AG09309 (cell line): ENCODE measurements at places on chromosomes 7 and 10.
A peak's percentile ranks its signal among the peaks of the same experiment; 100 is the strongest.

DNA sequence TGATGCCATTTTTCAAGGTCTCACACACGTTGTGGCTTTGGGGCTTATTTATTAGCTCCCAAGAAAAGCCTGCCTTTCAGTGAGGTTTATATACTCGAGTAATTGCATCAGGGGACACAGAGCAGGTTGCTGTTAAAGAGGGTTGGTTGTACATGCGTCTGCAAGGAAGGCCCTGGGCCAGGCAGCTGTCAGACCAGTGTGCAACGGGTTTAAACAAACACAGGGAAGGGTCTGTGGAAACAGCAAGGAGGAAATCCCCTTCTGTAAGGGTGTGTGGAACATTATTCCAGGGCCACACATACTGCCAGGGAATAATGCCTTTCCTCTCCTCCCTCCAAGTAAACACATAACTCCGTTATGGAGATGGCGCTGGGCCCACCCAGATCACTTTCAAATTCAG is 1.7 kb upstream of the CHST15 start:
- no peak for DNase-seq

- DNase-seq, result peak; percentile 73
These were observed 92.4 kb downstream of the GLI3 start for GRCh38 chr7:42144604-42145003.

DNA sequence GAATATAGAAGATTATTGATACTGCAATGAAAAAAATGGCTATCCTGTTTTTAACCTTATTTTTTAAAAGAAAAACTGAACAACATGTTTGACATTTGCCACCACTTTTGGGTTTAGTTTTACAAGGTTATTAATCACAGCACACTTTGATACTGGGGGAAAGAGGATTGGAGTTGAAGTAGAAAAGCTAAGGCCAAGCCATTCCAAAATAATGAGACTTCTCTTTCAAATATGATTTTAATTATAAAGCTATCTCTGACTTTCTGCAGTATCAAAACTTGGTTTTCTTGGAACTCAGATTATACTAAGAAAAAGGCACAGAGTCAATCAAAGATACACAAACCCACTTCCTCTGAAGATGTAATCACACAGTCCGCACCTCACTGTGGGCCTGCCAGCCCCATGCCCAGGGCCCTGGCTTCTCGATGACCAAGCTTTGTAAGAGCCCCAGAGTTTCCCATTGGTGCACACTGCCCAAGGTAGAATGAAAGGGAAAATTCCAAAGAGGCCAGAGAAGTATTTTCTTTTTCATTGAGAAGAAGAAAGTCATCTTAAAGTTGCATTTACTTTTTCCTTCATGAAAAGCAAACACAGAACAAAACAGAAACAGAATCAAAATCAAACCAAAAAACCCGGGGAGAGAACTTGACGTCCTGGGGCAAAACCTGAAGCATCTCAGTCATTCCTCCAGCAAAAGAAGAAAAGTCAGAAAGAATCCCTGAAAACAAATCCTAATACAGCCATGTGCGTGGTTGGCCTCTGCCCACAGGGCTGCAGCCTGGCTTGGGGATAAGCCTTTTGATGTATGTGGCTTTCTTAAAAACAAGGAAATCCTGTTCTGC is 187.7 kb upstream of the KLF6 start:
- no peak for DNase-seq

DNA sequence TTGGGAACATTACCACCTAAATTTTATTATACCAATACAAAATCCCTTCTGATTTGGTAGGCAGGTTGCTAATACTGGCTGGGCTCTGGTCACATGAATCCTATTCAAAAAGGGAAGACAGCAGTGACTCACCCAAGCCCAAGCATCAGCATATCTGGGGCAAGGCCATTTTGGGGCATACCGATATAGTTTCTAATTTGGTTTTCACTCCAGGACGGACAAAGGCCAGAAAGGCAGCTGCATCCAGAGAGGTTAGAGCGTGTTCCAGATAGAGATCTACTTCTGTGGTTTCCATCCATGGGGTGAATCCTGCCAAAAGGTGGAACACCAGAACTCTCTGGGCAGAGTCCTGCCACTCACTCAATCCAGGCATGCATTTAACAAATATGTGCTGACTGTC is 335.8 kb downstream of the ELMO1 start:
- no peak for DNase-seq

- no peak for DNase-seq
These were observed 173.2 kb downstream of the BUB3 start for GRCh38 chr10:123327450-123327849.

GRCh38 chr7:139118805-139119485 is 9.4 kb upstream of the ZC3HAV1 start:
- no peak for DNase-seq

DNA sequence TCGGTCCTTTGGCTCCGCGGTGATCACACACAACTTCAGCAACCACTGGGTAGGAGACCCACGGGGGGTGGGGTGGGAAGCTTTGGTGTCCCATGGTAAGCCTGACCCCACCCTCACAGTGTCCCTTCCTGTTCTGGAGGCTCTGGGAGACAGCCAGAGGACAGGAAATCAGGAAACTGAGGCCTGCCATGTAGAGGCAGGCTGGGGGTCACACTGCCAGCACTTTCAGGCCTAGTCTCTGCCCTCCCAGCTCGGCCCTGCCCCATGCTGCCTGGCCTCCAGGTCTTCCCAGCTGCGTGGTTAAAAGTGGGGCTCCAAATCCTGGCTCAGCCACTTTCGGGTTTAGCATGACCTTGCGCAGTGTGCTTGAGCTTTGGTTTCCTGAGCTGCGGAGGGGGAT is 10.9 kb downstream of the AQP1 start:
- no peak for DNase-seq

- DNase-seq, result no peak
These were observed 15.0 kb downstream of the DAGLB start for GRCh38 chr7:6432781-6433180.

DNA sequence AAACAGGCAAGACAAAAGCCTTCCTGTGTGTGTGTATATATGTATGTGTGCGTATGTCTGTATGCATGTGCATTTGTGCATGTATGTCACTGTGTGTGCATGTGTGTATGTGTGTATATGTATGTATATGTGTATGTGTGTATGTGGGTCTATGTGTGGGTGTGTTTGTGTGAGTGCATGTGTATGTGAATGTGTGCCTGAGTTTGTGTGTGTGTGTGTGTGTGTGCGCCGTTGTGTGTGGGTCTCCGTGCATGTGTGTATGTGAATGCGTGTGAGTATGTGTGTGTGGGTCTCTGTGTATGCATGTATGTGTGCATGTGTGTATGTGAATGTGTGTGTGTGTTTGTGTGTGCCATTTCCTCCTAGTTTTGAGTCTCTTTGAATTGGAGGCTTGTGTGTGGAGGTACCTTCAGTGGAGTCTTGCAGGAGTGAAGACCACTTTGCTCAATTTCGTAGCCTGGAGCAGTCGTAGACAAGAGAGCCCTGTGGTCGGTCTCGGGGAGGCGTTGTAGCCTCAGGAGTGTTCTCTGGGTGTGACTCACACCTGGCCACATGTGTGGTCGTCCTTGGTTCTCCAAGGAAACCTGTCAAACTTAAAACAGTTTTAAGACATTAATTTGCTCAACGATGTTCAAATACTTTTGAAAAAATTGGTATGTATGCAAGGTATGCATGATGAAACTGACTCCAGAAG is 28.1 kb downstream of the INPP5A start:
- DNase-seq, result no peak

DNA sequence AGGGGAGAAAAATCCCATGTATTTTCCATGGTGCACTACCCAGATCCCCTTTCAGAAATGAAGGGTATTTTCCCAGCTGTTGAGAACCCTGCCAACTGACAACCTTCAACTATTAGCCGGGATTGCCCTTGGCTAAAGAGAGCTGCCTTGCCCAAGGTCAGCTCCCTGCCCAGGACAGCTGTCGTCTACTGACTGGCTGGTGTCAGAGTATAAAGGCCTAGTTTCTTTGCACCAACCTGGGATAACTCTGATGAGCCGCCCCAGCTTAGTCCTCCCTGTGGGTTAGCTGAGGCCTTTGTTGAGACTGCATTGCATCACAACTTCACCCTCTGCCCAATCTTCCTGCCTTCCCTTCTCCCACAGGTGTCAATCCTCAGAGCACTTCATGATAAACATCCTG is 147.2 kb upstream of the RHEB start:
- DNase-seq, result no peak

GRCh38 chr7:112880818-112881418 is 90.7 kb upstream of the TMEM168 start:
- no peak for DNase-seq

DNA sequence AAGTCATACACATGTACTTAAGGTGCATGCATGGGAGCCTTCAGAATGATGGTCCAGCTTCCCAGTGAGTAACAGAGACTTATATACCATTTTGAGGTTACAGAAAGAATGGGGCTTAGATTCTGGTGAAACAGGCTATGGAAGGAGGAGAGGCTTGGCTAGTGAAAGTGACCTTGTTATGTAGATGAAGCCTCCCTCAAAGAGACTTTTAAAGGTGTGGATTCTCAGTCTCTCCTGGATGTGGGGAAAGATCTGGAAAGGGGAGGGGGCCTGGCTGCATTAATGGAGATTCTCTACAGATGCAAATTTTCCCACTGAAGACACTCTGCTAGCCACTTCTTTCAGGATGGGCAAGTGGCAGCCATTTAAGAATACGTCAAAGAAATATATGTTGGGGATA is 5.5 kb downstream of the RASSF4 start:
- DNase-seq, result no peak

DNA sequence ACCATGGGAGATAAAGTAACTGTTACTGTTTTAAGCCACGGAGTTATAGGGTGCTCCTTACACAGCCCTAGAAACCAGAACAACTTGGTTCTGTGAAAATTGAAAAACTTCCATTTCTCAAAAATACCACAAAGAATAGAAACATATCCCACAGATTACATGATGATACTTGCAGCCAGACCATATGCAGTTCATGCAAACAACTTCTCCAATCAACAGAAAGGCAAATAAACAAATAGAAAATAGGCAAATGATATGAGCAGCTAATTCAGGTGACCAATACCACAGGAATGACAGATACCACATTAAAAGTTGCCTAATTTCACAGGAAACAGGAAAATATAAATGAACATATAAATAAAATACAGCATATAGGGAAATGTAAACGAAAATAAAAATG is 297.5 kb downstream of the HTR7 start:
- no peak for DNase-seq

DNA sequence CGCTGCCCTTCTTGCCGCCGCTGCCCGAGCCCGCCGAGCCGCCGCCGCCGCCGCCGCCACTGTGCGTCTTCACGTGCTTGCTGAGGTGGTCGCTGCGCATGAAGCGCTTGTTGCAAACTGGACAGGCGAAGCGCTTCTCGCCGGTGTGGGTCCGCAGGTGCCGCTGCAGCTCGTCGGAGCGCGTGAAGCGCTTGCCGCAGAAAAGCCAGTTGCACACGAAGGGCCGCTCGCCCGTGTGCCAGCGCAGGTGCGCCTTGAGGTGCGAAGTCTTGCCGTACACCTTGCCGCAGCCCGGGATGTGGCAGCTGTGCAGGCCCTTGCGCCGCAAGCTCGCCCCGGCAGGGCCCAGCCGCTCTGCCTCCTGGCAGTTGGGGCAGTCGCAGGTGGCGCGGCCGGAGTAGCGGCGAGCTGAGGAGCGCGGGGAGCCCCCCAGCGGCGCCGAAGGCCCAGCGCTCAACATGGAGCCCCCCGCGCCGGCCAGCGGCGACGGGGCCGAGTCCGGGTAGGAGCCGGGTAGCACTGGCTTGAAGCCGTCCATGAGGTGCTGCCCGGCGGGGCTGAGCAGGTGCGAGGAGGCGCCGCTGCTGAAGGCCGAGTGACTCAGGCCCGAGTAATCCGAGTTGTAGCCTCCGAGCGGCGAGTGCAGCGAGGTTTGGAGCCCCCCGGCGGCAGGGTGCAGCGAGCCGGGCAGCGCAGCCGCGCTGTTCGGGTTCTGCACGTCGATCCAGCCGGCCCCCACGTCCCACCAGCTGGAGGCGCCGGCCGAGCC is 2.1 kb downstream of the SP8 start:
- no peak for DNase-seq

DNA sequence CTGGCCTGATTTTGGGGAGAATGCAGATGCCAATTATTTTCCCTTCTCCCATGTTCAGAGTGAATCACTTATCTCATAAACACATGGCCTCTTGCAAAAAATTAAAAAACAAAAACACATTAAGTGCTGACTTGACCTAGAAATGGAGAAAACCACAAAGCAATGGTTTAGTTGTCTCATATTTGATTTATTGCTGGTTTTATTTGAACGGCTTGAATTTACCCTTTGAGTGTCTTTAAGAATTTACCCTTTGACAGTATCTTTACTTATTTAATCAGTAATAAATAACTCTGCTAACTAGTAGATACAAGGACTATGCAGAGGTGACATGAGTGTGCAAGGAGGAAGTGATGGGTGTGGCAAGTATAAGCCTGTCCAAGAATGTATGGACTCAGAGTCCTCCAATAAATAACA is 68.1 kb upstream of the GSDME start:
- no peak for DNase-seq

- DNase-seq, result no peak
These were observed 149.2 kb downstream of the XPNPEP1 start for GRCh38 chr10:109774121-109774440.

- DNase-seq, result no peak
These were observed 18.8 kb downstream of the ZNF282 start for GRCh38 chr7:149214020-149214720.

DNA sequence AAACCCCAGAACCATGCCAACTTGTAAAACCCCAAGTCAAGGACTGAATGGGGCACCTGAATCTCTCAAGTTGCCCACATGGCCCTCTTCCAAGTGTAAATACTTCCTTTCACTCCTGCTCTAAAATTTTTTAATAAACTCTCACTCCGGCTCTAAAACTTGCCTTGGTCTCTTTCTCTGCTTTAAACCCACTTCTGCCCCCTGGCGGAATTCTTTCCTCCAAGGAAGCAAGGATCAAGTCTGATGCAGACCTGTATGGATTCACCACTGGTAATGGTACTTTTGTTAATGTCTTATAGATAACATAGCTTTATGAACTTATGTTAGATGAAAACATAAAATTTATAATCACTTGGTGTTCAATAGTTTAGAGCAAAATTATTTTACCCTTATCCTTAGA is 33.8 kb downstream of the SLC16A9 start:
- DNase-seq, result no peak
